ENCODE measurements at places on chromosomes 11 and 22.

DNA sequence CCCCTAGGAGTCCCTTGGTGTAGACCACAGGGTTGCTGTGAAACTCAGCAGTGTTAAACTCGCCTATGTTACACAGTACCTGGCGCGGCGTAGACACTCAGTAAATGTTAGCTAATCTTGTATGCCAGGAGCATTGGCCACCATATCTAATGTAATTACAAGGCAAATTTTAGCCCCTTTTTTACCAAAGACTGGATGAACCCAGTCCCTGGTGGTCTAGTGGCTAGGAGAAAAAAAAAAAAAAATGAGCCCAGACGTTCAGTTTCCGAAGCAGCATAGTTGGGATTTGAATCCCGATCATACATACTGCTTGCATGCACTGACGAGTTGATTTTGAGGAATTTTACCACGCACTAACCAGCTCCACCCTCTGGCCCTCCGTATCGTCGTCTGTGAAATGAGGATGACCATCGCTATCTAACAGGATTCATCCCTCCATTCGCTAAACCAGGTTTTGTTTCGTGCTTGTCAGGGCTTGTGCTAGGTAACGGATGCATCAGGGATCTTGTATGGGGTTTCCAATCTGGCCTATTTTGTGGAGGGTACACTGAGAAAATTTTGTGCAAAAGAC lies 688 bp downstream of the PTS start:
- no peak for DNase-seq

- no peak for DNase-seq
These were observed 50.3 kb downstream of the NAT10 start for GRCh38 chr11:34155757-34156062.

GRCh38 chr11:12853325-12853651 lies 155.8 kb upstream of the RASSF10 start:
- DNase-seq: no peak

DNA sequence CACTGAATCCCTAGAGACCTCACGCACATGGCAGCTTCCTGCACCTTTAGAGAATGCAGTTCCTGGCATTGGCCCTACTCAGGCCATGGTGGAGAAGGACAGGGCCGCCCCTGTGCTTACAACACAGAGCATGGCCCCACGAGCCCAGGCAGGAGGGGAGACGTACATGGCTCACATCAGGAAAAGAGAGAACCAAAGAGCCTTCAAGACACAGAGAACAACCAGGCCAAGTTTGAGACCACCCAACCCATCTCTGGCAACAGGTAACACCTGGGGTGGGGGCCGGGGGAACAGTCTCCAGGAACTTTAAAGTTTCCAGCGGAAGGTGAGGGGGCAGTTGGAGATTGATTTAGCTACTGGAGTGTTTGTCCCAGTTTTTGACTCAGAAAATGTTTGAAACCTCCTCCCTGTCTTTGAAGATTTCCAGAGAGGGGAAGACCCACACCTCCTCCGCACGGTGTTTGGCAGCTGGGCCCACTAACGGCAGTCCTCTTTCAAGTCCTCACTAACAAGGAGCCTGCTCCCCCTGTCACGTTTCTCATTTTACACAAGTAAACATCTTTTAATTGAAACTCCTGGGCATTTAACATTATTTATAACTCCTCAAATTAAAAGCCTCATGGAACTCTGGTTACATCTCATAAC lies 1423.8 kb downstream of the TBC1D22A start:
- no peak for DNase-seq

GRCh38 chr11:75069473-75069872 lies 27.2 kb downstream of the OR2AT4 start:
- DNase-seq: no peak

Data from activated naive CD8-positive, alpha-beta T cell treated with anti-CD3 and anti-CD28 coated beads, Interleukin-2, amount 50 U/mL, for 16 hours (primary cell).